Stimulated activated CD4-positive, alpha-beta T cell treated with anti-CD3 and anti-CD28 coated beads, TNF-alpha, amount 100 ng/mL, for 1 hour (primary cell): ENCODE measurements at places on chromosomes 12 and 14.

- peak; percentile 26 for DNase-seq
Measured at GRCh38 chr12:122422730-122423257, 325 bp upstream of the CLIP1 start.

DNA sequence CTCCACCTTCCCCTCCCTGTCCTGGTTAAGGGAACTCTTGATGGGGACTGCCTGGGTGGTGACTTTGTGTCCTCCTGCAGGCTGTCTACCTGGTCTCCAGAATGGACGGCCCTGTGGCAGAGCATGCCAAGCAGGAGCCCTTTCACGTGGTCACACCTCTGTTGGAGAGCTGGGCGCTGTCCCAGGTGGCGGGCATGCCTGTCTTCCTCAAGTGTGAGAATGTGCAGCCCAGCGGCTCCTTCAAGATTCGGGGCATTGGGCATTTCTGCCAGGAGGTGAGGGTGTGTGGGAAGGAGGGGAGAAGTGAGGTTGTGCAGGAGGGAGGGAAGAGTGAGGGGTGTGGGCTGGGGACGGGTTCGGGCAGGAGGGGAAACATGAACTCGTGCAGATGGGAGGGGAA, 5.7 kb downstream of the SDSL start:
- DNase-seq, result no peak

DNA sequence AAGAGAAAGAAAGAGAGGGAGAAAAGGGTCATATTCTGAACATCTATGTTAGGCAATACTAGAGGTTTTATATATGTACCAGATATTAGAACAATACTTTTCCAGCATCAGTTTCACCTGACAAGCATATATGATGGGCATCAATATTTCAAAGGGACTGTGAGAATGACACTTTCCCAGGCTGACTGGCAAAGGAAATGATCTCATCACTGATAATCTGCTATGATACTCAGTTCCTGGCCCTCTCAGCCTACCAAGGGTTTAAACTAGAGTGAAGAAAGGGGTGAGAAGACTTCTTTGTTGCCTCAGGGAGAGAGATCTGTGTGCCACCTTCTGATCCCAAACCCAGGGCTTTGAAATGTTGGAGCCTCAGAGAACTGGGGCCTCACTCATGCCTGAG, 183.5 kb downstream of the TTC8 start:
- no peak for DNase-seq

- no peak for DNase-seq
Measured at GRCh38 chr14:105069871-105070759, 4.9 kb upstream of the GPR132 start.

DNA sequence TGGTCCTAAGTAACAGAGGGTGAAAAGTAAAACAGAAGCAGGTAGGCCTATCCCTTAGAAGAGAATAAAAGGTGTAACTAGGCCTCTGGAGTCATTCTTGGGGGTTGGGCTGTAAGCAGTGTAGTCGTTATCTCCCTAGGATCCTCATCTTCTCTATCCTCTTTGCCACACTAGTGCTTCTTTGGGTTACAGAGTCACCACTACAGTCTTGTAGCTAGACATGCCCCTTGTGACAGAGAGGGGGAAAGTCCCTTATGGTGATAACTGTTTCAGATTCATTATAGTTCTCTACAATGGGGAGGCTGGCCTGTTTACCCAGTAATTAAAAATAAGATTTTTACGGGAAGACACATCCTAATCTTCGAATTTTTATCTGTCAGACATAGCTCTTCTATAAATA, 16.4 kb upstream of the SRP54 start:
- DNase-seq, result no peak
